ENCODE measurements at places on chromosomes 7 and 10. TPM values are rescaled to one million over a fixed set of nuclear protein-coding genes. Genes with fewer than 3 reads are reported as not detected.
A peak's percentile ranks its signal among the peaks of the same experiment; 100 is the strongest.

The LIPN gene
- not detected for polyA plus RNA-seq

The WDR86 gene
- 22.1 TPM for polyA plus RNA-seq

The ATRNL1 gene
- polyA plus RNA-seq, result 5.1 TPM

The GRM3 gene
- polyA plus RNA-seq, result 4.9 TPM

The GPR15LG gene
- polyA plus RNA-seq, result not detected

The PROSER2 gene
- polyA plus RNA-seq, result 6.5 TPM

The CRTAC1 gene
- 1.2 TPM for polyA plus RNA-seq

- DNase-seq, result peak; percentile 81
Measured at GRCh38 chr10:98414932-98415730, at the start of gene PYROXD2. TSS of gene PYROXD2 (minus strand) at chr10:98415182. CDS start at chr10:98415135, 47 bp downstream.

DNA sequence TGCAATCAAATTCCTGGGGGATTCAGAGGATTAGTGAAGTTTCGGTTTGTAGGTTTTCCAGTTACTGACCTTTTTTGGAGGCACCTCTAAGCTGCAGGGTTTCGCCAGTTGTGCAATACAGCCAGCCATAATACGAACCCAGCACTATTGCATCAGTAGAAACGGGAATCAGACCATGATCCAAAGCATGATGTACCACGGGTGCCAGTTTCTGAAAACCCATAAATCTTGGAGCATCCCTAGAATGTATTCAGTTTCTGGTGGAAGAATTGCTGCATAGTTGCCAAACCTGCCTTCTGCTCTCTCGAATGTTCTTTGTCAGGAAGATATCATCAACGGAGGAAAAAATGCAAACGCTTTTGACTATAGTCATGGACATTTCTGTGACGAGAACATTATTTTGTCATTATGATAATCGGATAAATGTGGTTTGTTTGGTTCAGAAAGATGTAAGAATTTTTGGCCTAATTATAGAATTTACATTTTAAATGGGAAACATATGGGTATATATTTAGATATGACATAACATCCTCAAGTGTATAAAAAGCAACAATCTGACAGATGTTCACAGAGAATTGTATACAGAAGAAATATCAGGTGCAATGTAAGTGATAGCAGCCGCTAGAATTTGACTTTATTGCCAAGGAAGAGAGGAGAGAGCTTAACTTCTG, 186.2 kb upstream of the PRKCQ start:
- DNase-seq, result no peak

DNA sequence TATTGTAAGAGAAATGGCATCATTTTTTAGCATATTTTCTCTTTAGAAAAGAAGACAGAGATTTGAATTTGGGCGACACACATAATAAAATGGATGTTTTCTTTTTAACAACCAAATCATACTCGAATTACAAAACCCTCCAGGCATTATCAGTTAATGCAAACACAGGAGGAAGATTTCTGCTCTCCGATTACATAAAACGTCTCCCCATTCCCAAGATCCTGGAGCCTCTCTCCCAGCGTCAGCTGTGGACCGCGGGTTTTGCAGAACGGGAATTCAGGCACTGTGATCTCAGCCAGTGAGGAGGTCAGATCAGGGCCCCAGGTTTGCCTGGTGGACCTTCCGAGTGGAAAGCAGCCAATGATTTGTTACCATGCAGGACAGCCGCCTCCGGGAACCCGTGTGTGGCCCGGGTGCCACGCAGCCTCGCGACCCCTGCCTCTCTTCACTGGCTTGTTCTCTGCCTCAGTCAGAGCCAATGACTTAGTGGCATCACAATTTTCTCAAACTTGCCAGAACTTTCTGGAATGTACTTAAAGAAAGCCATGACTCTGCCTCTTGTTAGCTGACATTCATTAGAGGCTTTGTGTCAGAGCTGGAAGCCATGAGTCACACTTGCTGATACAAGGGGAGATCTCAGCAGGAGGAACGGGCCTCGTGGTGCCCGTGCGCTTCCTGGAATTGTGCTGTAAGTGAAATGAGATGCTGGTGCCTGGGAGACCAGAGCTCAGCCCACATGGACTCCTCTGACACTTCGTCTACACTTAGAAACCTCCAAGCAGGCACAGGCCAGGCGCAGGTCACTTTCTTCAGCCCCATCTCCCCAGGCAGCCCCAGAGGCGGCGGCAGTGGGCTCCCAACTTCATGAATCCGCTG, 246.1 kb downstream of the KLF6 start:
- DNase-seq, result peak; percentile 44

- DNase-seq, result no peak
Measured at GRCh38 chr7:102069931-102070629, 216.6 kb upstream of the SH2B2 start.

GRCh38 chr7:107846324-107846723, 43.3 kb upstream of the SLC26A3 start:
- DNase-seq, result no peak

DNA sequence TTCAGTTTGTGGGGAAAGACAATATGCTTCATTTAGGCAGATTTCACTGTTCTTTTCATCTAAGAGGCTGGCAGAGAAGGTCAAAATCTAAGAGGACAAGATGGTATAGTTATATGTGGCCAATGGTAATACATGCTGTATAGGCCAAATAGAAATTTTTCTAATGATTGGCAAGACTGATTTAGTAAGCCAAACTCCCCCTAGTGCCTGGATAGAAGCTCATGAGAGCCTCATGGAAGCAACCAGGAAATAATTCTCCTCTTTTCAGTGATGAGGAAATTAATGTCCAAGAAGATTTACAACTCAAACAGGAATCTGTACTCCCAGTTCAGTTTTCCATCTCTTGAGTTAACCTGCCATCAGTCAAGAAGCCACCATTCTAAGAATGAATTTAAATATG, 253.6 kb upstream of the PHF14 start:
- DNase-seq, result no peak

DNA sequence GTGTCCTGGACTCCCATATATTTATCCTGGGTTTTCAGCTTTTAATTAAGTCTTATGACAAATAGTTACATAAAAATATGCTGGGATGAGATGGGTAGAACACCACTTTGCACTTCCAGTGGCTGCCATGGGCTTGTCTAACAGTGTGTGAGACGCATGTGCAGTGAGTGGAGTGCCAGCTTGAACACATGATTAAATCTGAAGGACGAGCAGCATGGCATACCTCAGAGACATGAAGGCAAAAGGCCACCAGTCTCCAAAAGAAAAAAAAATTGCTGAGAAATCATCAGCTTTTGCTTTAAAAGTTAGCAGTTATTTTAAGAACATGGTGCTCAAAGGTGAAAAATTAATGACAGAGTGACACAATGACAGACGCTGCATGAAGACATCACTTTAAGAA, 139.0 kb upstream of the ADCY1 start:
- no peak for DNase-seq

GRCh38 chr10:89659143-89660131, 14.4 kb upstream of the PANK1 start:
- no peak for DNase-seq

DNA sequence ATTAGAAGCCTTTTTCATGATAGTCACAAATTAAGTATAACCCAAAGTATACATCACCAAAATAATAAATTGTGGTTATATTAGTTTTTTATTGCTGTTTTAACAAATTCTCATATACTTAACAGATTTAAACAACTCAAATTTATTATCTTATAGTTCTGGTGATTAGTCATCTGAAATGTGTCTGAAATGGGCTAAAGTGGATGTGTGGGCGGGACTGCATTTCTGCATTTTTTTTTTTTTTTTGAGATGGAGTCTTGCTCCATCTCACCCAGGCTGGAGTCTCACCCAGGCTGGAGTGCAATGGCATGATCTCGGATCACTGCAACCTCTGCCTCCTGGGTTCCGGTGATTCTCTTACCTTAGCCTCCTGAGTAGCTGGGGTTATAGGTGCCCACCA, 891.5 kb upstream of the CELF2 start:
- DNase-seq, result no peak

DNA sequence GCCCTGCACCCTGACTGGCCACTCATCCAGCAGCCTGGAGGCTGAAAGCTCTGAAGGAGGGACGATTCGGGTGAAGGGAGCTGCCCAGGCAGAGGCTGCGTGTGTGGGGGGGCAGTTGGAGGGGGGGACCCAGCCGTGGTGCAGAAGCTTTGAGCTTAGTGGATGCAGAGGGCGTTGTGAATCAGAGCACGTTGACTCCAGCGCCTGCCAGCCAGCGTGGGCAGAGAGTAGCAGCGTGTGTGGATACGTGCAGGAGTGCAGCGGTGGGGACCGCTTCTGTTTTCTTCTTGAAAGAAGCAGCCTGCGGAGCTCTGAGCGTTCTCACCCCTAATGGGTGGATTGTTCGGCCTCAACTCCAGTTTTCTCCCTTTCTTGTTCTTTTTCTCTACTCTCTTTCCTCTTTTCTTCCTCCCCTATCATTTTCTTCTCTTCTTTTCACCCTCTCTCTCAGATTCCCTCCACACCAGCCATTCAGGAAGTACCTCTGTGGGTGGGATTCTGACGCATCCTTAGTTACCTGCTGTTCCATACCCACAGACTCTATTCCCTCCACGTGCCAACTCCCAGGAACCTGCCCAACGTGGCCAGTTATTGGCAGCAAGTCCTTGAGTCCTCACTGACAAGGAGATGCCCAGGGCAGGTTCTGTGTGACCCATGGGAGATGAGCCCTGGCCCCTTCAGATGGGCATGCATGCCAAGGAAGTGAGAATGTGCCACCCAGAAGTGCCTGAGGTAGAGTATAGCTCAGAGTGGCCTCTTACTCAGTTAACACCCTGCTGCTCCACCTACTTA, 47.4 kb downstream of the SORCS3 start:
- no peak for DNase-seq

DNA sequence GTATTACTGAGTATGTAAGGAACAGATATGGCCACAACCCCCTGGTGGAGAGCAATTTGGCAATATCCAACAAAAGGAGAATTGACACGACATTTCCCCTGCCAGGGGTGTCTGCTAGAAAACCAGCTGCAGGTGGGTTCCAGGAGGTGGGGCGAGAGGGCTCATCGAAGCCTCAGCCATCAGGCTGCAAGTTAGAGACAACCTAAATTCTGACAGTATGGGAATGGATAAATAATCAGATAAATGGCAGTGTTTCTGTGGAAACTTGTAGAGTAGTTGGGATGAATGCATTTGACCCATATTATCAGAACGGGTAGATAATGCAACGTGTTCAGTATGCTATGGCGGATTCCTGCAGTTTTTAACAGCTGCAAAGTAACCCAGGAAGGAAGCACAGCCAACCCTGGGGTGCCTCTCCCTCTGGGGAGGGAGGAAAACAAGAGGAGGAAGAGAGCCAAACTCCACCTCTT, 3.5 kb downstream of the TMEM273 start:
- DNase-seq, result peak; percentile 39

GRCh38 chr10:47458466-47459154, 25.3 kb downstream of the ANXA8 start:
- peak; percentile 10 for DNase-seq

GRCh38 chr7:33902746-33903145, 2.6 kb upstream of the BMPER start:
- no peak for DNase-seq

GRCh38 chr7:131354390-131354789, 26.7 kb downstream of the MKLN1 start:
- DNase-seq, result no peak

GRCh38 chr10:133401981-133402725, 8.2 kb downstream of the MTG1 start:
- DNase-seq, result peak; percentile 27

DNA sequence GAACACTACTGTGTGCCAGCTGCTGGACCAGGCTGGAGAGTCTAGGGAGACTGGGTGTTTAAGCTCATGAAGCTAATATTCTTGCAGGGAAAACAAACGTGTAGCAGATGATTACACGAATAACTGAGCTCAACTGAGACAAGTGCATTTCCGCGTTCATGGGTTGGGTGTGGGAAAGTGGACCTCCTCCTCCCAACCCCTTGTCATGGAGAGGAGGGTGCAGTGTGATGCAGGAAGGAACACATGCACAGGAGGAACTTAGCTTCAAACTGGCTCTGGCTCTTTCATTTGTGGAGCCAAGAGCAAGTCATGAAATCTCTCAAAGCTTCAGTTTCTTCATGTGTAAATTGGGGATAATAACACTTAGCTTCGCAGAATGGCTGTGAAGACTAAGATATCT, 204.3 kb downstream of the ARHGAP12 start:
- no peak for DNase-seq

- no peak for DNase-seq
Measured at GRCh38 chr7:94264756-94265155, 129.9 kb upstream of the COL1A2 start.

DNA sequence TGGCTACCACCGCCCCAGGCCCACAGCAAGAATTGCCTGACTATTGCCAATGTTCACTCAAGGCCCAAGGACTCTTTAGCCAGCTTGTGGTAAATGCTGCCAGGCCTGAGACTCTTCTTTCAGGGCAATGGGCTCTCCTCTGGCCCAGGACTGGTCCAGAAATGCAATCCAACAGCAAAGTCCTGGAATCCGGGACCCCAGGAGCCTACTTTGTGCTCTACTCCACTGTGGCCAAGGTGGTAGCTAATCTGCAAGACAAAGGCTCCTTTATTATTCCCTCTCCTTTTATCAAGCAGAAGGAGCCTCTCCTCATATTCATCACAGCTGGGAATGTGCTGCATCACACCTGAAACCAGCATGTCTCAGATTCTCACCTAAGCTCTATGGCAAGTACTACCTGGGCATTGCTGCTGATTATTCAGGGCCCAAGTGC, 107.6 kb upstream of the PRSS58 start:
- DNase-seq, result no peak

DNA sequence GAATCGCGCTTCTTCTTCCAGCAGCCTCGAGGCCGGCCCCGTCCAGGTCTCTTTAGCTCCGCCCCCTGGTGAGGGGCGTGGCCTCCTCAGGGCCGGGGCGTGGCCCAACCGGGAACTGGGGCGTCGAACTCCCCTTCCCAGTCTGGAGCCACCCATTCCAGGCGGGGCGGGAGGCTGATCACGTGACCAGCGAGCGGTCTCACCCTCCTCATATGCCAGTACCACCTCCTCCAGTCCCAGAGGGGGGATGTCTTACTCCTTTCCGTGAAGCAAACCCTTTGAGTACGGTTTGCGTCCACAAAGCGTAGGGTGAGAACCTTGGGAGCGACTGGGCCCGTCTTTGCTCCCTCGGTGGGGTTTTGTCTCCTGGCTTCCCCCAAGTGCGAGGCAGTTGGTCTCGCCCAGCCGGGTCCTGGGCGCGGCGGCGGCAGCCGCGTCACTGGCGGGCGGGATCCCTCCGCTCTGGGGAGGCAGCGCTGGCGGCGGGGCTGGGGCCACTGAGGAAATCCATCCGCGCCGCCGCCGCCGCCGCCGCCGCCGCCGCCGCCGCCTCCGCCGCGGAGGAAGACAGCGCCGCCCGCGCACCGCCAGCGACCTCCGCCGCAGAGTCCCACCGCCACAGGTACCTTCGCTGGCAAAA, at the start of gene GNB2:
Gene GNB2 (plus strand): TSS at position 439 of the 640 bp plus-strand sequence. CDS start 2,526 bp downstream, outside the sequence.
- peak; percentile 100 for DNase-seq

GRCh38 chr10:78806681-78807221, 262.0 kb upstream of the ZMIZ1 start:
- no peak for DNase-seq
